Activated CD4-positive, CD25-positive, alpha-beta regulatory T cell treated with anti-CD3 and anti-CD28 coated beads, Interleukin-2, amount 50 U/mL, for 16 hours (primary cell): ENCODE measurements at places on chromosomes 1 and 21.
A peak's percentile ranks its signal among the peaks of the same experiment; 100 is the strongest.

- no peak for DNase-seq
Measured at GRCh38 chr1:21687081-21687529, 17.9 kb upstream of the RAP1GAP start.

DNA sequence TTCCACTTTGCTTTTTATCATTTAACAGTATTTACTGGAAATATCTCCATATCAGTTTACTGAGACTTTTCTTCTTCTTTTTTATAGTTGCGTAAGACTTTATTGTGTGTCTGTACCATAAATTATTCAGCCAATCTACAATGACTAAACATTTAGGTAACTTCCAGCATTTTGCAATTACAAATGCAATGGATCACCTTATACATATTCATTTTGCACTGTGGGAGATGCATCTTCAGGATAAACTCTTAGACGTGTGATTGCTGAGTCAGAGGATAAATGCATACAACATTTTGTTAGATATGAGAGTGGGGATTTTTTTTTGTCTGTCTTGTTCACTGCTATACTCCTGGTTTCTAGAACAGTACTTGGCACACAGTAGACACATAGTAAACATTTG is 95.7 kb upstream of the GCLM start:
- no peak for DNase-seq

DNA sequence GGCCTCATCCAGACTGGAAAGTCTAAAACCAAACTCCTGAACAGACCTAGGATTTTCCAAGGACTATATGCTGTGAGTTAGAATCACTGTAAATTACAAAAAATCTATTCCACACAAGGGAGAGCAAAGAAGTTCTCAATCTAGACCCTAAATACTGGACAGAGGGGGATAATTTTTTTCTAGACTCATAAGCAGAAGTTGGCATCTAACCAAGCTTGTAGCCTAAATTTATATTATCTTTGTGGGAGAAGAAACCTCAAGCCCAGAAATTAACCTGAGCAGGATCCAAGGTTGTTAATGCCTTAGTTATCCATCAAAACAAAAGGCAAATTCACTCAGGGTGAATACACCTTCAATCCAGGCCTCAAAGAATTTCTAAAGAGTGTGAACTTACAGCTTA is 290.2 kb downstream of the SMYD3 start:
- DNase-seq, result no peak

DNA sequence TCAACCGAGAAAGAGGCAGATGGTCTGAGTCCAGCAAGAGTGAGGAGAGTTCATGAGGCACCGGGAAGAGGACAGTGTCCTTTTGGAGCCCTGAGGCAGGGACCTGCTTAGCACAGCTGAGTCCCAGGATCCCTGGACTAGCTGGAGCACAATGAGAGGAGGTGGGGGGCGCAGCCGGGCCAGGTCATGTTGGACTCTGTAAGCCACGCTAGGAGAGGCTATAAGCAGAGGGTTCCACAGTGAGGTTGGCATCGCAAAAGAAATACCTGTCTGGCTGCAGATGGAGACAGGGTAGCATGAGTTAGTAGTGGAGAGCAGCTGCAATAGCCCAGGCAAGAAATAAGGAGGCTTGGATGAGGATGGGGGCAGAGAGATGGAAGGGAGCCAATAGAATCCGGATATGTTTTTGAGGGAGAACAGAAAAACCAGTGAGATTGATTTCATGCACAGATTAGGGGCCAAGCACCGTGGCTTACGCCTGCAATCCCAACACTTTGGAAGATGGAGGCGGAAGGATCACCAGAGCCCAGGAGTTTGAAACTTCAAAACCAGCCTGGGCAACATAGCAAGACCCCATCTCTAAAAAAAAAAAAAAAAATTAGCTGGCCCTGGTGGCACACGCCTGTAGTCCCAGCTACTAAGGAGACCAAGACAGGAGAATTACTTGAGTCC is 98.2 kb downstream of the DHRS3 start:
- no peak for DNase-seq

- DNase-seq, result peak; percentile 46
Measured at GRCh38 chr1:110053552-110054428, 16.7 kb downstream of the ALX3 start.

DNA sequence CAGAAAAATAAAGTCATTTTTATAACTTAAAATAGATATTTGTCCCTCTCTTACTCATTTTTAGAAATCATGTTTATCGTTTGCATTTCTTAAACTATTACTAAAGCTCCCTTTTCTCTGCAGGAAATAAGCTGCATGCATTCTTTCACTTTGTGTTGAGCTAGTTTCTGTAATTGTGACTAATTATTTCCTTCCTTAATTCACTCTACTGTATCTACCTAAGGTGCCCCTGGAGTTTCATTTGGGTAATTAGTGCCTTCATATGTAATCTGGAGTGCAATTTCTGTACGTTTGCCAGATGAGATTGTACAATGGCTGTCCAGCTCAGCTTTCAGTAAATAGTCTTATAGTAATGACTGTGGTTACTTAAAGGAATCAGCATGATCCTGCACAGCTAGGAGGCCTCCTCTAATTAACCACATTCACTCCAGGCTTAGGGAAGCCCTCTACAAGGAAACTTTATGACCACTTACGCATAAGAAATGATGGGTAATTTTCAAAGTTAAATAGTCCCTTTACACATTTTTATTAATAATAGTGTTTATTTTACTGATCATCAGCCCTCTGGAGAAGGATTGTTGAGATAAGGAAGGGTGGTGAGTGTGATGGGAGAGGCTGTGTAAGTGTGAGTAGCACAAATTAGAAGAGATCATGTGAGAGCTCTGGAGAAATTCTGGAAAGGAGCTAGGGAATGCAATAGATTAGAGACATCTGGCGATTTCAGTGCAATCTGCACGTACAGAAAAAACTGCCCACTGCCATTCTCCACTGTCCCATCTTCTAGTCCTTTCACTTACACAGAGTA is 86.8 kb downstream of the LRRC8C start:
- DNase-seq, result no peak

DNA sequence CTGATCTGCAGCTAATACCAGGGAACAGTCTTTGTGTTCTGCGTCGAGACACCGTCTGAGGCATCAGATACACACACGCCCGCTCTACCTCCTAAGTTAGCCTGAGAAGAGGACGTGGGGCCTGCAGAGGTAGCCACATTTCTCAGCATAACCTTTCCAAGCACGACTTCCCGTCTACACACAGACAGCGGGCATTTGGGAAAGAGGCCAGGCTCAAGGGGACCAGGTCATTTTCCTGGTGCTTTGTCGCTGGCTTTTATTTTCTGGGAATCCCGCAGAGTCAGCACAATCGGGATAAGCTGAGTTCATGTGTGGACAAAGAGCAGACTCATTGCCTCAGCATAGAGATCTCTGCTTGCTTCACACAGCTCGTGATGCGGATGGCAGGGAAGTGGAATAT is 72.5 kb upstream of the SMYD2 start:
- DNase-seq, result no peak

DNA sequence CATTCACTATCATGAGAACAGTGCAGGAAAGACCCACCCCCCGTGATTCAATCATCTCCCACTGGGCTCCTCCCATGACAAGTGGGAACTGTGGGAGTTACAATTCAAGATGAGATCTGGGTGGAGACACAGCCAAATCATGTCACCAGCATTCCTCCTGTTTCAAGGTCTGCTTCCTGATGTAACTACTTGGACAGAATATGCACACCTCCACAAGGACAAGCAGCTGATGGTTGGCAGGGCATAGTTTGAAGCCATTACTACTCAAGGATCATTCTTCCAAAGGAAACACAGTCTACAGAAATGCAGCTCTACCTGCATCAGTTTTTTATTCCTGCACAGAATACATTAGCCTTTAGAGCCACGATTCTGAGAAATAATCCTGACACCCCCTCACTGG is 28.5 kb upstream of the RNF2 start:
- no peak for DNase-seq
